ENCODE measurements at places on chromosomes 16 and 17. TPM values are rescaled to one million over a fixed set of nuclear protein-coding genes. Genes with fewer than 3 reads are reported as not detected.

SLFN13 gene
- 20.3 TPM for total RNA-seq

MRPS34 gene
- total RNA-seq = 71.3 TPM

HS3ST4 gene
- not detected for total RNA-seq

PIMREG gene
- total RNA-seq = not detected

TBC1D3B gene
- 3.3 TPM for total RNA-seq

DNA sequence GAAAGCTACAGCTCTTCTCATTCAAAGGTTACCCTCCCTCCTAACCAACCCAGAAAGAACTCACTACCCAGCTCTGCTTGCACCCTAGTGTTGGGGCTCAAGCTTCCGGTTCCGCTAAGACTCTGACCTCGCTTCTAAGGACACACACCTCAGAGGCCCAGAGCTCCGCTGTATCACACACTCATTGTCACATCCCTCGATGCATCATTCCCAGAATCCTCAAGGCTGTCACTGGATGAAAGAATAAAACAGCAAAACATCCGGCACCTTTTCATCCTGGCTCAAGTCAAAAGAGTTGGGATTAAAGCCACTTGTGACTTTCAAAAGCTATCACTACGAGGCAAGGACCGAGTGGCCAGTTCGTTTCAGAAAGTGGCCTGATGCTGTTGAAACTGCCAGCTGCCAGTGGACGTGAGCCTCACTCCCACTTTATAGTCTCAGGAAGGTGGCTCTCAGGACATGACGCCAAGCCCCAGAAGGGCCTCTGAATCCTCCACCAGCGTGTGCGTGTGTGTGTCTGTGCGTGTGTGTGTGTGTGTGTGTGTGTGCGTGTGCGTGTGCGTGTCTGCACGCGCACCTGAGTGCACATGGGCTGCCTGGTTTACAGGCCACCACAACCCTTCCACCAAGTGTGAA is 29.0 kb downstream of the ZFHX3 start:
- DNase-seq = peak; percentile 59

DNA sequence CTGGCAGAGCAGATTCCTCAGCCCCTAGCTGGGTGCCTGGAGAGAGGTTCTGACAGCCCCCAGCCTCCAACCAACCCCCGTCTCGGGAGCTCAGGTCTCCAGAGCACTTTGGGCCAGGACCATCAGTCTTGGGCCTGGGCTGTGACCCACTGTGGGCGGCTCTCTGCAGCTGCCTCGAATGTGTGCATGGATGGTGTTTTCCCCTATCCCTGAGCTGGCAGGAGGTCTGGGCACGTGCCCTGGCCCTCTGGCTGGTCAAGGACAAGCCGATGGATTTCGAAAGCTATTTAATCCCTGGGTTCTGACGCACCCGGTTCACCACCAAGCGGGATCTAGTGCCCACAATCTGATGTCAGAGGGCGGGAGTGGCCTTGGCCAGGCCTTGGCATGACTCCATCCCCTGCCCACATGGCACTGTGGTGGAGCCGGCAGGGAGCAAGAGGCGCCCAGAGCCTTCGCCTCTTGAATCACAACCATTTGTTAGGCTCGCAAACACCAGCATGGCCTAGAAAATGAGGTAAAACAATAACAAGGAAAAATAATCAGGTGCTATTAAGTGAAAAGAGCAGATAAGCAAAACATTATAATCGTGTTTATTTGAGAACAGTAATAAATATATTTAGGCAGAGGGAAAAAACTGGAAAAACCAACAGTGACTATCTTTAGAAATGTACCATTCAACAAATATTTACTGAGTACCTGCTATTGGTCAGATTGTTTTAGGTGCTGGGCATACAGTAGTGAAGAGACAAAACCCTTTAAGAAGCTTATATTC is 69.3 kb upstream of the TOB1 start:
- DNase-seq = no peak

- no peak for DNase-seq
Measured at GRCh38 chr17:80092959-80093358, 8.4 kb upstream of the GAA start.

GRCh38 chr16:21626659-21627277 is 25.6 kb downstream of the IGSF6 start:
- DNase-seq = no peak

GRCh38 chr17:70938336-70938735 is 769.0 kb downstream of the KCNJ2 start:
- DNase-seq = no peak

- peak; percentile 82 for DNase-seq
Measured at GRCh38 chr16:66274335-66275110, 92.0 kb upstream of the CDH5 start.

DNA sequence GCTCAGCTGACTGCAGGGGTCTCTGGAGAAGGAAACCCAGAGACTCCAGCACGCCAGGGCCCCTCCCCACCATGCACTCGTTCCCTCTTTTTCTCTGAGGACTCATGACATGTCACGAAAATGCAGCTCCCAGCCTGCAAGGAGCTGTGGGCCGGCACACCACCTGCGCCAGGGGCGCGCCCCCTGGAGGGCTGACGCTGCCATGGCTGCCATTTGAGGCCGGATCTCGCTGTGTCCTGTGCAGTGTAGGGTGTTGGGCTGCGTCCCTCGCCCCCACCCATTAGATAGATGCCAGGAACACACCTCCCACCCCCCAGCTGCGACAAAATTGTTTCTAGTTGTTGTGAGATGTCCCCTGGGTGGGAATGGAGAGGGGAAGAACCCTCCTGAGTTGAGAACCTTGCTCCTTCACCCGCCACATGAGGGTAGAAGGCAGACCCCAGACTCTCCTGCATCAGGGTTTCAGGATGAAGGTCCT is 8.2 kb downstream of the SYNGR2 start:
- DNase-seq = peak; percentile 94

DNA sequence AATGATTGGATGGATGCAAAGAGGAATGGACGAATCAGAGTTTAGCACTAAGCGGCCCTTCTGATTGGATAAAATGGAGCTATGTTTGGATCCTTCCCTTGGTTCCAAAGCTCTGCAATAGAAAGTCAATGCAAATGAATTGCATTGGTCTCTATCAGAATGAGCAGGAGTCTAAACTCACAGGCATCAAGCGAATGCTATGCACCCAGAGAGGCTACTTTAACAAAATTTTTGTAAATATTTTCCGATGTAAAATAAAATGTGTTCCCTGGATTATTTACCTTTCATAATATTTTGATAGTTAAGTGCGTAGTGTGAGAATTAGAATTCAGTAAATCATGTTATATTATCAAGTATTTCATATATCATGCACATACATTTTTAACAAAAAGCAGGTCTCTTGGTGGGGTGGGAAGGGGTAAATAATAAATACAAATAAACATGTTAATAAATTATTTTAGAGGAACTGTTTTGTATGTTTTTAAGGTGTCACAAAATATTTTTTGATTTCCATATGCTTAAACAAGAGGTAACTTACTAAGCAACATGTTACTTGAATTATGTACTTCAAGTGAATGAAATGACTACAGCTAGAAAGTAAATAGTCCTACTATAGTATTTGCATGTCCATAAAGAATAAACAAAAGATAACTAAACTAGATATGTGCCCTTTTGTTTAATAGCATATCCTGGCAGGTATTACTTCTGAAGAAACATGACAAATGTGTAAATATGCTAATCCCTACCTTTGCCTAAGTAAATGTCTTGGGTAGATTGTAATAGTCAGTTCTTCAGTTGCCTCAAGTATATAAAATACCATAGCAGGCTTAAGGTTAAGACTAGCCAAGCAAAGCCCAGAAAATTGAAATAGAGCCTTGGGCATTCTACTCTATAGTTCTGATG is 4.4 kb upstream of the UNK start:
- no peak for DNase-seq

GRCh38 chr16:75754141-75754540 is 27.9 kb upstream of the CPHXL start:
- no peak for DNase-seq

DNA sequence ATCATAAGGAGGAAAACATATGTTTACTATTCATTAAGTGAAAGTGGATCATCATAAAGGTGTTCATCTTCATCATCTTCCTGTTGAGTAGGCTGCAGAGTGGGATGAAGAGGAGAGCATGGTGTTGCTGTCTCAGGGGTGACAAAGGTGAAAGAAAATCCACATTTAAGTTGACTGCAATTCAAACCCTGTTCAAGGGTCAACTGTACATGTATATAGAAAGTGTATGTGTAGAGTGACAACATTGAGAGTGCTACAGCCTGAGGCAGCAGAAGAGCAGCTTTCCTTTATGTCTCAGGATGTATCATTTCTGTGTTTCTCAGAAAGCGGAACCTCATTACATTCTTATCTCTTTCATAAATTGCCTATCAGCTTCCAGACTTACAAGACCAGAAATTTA is 17.2 kb downstream of the ORC6 start:
- no peak for DNase-seq

DNA sequence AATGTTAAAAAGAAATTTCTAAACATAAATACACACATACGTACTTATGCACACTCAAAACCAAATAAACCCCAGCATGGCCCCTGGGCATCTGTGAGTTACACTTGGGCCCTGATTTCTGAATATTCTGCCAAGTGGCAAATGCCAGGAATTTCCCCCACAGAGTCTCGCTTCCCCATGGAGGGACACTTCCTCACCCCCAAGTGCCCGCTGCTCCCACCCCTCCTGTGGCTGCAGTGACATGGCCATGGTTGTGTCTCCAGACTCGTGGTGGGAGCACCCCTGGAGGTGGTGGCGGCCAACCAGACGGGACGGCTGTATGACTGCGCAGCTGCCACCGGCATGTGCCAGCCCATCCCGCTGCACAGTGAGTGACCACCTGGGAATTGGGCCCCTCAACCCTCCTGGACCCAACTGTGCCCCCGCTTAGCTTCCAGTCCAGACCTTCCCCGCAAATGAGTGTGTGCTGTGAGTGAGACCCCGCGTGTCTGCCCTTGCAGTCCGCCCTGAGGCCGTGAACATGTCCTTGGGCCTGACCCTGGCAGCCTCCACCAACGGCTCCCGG is 4.0 kb downstream of the ITGAD start:
- no peak for DNase-seq

- no peak for DNase-seq
Measured at GRCh38 chr17:41837761-41838538, at the start of gene KLHL10. Gene KLHL10, plus strand, starts transcription at chr17:41837825. Its CDS starts 108 bp downstream, at chr17:41837933.

DNA sequence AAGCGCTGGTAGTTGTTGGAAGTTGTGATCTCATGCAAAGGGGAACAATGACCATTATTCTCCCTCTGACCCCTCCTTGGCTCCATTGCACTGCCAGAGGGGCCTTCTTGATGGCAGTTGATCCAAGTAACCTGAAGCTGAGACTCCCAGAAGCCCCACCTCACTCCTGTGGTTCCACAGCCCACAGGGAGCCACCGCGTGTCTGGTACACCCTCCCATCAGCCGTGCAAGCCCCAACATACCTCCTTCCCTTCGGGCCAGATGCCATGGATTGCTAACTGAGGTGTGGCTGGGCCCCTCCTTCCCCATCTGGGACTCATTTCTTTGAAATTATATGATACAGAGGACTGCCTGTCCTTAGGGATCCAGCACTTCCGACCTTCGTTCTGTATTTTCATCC is 17.8 kb downstream of the SAP30BP start:
- no peak for DNase-seq

DNA sequence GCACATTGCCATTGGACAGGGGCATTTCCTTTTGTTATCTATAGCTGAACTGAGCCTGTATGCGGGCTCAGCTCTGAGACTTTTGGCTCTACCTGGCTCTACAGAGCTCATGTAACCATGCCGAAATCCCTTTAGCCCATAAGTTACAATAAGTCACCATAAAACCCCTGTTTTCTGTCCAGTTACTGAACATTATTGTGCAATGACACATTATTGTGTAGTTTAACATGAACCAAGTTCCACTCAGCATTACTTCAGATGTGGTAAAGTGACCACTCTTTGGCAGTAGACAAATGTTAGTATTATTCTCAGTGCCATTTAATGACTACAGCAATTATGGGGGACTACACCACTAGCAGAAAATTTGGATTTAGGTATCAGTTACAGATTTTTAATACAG is 65.4 kb upstream of the RASL10B start:
- DNase-seq = no peak

DNA sequence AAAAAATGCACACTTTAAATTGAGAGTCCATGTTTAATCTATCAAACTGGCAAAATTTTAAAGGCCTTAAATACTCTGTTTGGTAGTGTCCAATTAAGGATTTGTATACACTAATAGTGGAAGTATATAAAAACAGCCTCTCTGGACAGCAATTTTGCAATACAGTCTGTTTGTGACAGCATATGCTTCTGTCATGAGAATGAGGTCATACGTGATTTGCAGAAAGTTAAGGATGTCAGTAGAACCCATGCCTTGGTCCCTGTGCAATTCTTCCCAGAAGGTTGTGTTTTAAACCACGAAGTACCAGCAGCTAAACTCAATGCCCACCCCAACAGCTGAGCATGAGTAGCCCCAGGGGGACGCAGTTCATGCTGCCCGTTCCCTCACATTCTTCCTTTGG is 78.4 kb downstream of the AIPL1 start:
- DNase-seq = no peak

GRCh38 chr16:11638140-11638539 is 30.1 kb upstream of the SNN start:
- no peak for DNase-seq
